HuH-7.5 (cell line): ENCODE measurements at places on chromosomes 11 and 22.

DNA sequence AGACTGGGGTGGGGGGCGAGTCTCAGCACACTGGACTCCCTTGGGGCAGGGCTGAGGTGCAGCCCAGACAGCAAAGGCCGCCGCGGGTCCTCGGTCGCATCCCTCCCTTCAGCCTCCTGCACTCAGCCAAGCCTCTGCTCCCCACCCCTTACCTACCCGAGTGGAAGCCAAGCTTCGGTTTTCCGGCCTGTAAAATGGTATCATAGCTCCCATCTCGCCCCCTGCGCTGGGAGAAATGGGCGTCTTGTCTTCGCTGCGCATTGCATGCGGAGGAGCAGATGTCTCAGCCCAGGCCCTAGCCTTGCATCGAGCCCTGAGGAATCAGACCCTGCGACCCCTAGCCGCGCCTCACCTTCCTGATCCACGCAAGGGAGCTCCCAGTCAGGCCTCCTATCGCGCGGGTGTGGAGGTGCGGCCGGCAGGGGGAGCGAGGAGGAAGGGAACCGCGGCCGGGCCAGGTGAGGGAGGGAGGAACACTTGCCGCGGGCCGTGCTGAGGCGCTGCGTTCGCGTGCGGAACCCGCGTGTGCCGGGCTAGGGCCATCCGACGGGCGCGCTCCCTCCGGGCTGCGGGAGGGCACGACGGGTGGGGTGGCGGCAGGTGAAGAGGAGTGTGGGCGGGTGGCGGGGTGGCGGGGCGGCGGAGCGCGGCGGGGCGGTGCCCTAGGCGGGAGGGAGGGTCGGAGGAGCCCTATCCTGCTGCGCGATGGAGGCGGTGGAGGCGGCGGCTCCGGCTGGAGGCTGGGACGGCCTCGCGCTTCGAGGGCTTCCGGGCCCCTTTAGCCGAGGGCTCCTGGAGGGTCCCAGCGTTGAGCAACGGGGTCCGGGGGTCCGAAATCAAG lies 4.1 kb upstream of the TBX1 start:
- peak; percentile 97 for DNase-seq

- peak; percentile 42 for DNase-seq
Observed at GRCh38 chr11:27718346-27718862, 18.1 kb upstream of the BDNF start.

GRCh38 chr11:126380909-126381308 lies 25.4 kb downstream of the ST3GAL4 start:
- DNase-seq, result no peak

GRCh38 chr11:129278586-129279319 lies 86.6 kb upstream of the ARHGAP32 start:
- DNase-seq, result no peak

DNA sequence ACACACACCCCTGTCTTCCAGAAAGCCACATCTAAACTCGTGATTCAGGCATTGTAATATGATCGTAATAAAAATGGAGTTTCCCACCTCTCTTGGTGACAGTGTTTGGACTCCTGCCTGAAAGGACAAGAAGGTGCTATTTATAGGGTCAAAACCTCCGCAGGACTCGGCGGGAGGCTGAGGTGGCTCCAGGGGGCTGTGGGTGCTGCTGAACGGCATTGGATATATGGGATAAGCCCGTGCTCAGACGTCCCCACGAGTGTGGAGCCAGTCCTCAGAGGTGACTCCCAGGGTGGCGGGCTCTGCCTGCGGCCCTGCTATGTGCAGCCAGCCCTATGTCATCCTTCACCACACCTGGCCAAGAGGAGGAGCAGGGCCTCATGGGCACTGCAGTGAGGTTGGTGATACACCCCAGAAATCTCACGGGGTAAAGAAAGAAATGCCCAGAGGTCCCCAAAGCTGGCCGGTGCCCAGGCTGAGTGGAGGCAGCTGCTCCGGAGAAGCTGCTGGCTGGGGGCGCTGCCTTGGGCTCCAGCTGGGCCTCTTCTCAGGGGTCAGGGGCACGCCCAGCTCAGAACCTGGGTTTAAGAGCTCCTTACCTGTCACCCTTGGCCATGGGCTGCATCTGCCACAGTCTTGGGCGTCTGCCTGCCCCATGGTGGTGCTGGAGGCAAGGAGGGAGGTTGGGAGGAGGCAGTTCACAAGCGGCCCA lies 5.1 kb upstream of the OSBPL5 start:
- DNase-seq, result no peak

- DNase-seq, result no peak
Observed at GRCh38 chr11:44305470-44306051, 4.4 kb downstream of the ALX4 start.

DNA sequence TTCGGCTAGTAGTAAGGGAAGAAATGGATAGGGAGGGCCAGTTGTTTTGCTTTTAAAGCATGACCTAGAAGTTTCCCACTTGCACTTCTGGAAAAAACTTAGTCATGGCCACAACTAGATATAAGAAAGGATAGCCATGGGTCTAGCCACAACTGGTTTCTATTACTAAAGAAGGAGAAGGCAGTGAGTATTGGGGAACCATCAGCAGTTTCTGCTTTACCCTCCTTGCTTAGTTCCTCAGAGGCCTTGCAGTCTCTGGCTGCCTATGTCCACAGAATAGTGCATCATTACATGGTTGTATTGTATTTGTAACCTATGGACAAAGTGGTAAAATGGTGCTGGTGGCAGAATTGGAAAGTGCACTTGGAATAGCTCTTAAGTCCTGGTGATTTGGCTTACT lies 35.6 kb downstream of the NXPE1 start:
- no peak for DNase-seq

- no peak for DNase-seq
Observed at GRCh38 chr11:108204376-108204775, 18.1 kb downstream of the NPAT start.

DNA sequence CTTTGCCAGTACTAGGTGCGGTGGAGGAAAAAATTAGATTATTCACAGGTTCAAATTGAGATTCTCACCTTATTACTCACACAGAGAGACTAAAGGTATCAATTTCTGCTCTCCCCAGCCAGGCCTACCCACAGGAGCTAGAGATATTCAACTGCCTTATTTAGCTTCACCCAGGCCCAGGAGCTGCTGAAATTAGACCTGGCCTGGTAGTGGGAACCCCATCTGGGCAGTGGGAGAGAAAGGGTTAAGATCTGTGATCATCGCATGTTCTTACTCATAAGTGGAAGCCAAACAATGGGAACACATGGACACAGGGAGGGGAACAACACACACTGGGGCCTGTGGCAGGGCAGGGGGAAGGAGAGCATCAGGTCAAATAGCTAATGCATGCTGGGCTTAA lies 20.9 kb upstream of the MICAL2 start:
- no peak for DNase-seq

DNA sequence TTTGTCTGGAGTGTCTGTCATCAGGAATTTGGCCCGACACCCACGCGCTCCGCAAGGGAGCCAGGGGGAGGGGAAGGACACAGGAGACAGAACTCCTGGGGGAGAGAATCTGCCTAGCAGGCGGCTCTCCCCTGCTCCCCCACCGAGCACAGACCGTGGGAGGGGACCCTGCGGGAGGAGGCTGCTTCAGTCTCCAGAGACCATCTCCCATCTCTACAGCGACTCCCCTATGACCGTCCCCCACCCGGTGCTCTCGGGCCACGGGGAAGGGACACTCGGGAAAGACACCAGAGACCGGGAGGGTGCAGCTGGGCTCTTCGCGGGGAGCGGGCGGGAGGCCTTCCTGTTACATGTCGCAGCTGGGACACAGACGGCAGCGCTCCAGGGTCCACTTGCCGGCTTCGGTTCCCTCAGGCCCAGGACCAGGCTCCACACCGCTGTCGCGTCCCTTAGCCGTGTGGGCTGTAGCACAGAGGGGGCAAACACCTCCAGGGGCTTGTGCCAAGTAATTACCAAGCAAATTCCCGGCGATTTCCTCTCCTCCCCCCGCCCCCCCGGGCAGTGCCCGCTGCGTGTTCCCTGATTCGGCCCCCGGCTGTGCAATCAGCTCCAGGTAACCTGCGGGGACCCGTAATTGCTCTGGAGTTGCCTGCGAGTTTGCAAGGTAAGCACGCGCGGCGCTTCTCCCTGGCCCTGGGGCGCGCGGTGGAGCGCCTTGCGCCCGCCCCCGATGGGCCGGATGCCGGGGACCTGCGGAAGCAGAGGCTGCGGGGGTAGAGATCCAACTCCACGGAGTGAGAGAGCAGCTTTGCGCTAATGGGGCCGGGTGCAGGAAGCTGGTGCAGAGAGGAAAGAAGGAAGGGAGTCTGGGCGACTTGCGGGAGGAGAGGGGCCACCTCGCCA lies 155.1 kb upstream of the CADM1 start:
- no peak for DNase-seq

- DNase-seq, result peak; percentile 70
Observed at GRCh38 chr11:72722050-72722748, 30.0 kb downstream of the ARAP1 start.

DNA sequence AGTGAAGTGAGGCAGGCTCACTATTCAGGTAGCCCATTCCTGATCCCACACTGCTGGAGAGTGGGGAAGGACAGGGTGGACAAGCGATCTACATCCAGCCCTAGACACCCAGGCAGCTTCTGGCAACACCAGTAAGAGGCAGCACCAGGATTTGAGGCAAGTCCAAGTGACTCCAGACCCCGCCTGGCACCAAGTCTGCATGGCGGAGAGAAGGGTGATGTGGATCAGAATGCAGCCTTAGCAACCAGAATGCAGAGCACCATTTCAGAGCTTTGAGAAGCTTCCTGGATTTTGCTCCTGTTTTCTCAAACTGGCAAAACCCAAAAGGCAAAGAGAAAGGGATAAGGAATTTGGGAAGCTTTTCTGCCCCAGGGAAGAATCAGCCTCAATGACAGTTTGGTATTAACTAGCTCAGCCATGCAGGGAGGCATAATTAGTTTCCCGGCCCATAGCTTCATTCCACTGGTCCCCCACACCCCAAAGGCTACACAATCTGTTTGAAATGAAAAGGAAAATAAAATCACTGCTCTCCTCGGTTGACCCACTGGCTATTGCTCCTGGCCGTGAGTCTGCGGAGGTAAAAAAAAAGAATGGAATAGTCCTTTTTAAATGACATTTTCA lies 17.3 kb downstream of the GALNT18 start:
- DNase-seq, result no peak

GRCh38 chr22:39215426-39216142 lies 29.2 kb downstream of the PDGFB start:
- DNase-seq, result no peak

- no peak for DNase-seq
Observed at GRCh38 chr11:5366856-5367255, 15.5 kb downstream of the OR51B6 start.

DNA sequence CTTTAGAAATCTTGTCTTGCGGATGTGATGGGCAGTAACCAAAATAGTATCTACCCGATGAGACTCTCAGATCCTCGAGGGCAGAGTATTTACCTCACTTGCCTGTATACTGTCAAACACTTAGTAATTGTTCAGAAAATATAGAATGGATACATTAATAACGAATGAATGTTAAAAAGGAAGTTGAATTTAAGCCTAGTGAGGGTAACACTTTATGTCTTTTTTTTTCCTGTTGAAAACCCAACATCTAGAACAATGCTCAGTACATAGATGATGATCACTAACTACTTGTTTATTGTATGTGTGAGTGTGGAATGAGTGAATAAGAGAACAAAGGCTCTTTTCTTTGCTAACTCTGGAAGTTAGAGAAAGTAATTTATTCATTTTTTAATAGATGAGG lies 195.7 kb downstream of the MIAT start:
- DNase-seq, result no peak

- peak; percentile 11 for DNase-seq
Observed at GRCh38 chr11:34105957-34106504, 602 bp downstream of the NAT10 start.

DNA sequence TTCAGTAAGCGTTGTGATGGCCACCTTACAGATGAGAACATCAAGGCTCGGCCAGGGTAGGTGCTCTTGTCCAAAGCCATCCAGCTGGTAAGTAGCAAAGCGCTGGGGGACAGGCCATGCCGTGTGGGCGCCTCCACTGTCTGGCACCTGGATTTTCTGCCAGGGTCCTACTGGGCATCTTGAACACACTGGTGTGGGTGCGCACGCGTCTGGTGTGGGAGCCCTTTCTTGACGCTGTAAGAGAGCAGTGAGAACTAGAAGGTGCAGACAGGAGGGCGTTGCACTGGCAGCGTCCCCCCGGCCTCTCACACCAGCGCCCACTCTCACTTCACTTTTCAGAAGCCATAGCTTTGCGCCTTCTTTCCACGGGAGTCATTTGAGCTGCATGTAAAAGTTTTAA lies 296.6 kb downstream of the TBC1D22A start:
- no peak for DNase-seq

- DNase-seq, result no peak
Observed at GRCh38 chr11:13963169-13963948, 836 bp downstream of the SPON1 start.

- peak; percentile 49 for DNase-seq
Observed at GRCh38 chr22:28923826-28924732, 40.7 kb downstream of the ZNRF3 start.

DNA sequence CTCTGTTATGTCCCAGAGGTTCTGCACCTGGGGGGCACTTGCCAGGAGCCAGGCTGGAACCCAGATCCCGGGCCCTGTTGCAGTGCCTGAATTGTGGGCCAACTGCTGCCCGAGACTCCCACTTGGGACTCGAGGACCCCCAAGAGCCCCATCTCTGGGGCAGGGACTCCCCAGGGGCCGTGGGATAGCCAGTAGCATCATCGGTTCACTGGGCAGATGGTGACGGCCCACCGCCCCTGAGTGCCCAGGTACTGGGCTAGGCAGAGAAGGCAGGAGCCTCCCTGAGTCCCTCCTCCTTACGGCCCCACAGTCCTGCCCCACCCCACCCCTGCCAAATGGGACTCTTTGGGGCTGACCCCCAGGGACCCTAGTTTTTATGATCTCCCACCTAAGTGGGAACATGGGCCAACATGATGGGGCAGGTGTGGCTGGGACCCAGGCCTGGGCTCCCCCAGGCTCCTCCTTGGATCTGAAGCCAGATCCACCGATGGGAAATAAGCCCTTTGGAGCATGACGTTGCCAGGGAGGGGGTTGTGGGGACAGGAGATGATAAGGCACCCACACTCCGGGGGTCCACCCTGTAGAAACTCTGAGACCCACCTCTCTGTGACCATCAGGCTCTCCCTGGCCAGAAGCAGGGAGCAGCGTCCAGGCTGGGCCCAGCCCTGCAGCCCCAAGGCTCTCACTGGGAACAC lies 94.5 kb upstream of the FGF3 start:
- DNase-seq, result no peak

GRCh38 chr11:46326813-46327416 lies 20.3 kb upstream of the DGKZ start:
- no peak for DNase-seq

DNA sequence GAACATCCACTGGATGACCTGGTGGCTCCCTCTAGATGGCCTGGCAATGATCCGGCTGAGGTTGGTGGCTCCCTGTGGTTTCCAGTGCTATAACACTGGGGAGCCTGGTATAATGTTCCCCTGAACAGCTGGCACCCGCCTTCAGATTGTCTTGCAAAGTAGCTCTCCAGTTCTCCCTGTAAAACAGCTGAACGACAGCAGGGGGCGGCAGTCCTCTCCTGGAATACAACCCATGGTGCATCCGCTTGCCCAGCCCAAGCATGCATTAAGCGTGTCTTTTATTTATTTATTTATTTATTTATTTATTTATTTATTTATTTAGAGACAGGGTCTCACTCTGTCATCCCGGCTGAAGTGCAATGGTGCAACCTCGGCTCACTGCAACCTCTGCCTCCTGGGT lies 258.9 kb downstream of the BUD13 start:
- peak; percentile 35 for DNase-seq
